Renal pelvis (tissue), 12 donors: ENCODE measurements at places on chromosomes 5 and 9.

- DNase-seq = no peak
Measured at GRCh38 chr5:10265245-10266109, 15.4 kb downstream of the CCT5 start.

DNA sequence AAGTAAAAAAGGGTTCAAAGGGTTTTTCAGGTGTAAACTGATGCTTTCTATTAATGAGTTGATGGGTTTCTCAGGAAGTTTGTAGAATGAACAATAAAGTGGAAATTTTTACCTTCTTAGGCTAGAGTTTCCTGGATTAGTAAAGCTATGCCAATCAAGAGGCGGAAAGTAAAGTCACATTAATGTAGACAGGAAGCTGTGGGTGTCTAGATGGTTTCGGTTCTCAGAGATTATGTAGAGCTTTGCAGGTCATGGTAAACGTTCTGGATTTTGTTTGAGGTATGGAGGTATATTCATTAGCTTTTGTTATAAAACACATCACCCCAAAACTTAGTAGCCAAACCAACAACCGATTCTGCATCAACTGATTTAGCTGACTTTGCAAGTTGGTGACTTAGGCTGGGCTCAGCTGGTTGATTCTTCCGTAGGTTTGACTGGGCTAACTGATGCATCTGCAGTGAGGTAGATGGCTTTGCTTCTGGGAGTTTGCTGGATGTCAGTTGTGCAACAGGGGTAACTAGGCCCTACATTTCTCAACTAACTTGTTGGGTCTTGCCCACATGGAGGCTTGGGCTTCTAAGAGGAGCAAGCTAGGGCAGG lies 273.8 kb downstream of the MSX2 start:
- DNase-seq = no peak

- no peak for DNase-seq
Measured at GRCh38 chr9:71680189-71680980, 87.9 kb downstream of the CEMIP2 start.

GRCh38 chr9:65403721-65404120 lies 118.7 kb upstream of the FOXD4L5 start:
- no peak for DNase-seq

GRCh38 chr9:120985819-120986222 lies 59.2 kb upstream of the TRAF1 start:
- DNase-seq = peak; percentile 51
